Stromal cell of bone marrow (primary cell): ENCODE measurements at places on chromosomes 6 and 20.

DNA sequence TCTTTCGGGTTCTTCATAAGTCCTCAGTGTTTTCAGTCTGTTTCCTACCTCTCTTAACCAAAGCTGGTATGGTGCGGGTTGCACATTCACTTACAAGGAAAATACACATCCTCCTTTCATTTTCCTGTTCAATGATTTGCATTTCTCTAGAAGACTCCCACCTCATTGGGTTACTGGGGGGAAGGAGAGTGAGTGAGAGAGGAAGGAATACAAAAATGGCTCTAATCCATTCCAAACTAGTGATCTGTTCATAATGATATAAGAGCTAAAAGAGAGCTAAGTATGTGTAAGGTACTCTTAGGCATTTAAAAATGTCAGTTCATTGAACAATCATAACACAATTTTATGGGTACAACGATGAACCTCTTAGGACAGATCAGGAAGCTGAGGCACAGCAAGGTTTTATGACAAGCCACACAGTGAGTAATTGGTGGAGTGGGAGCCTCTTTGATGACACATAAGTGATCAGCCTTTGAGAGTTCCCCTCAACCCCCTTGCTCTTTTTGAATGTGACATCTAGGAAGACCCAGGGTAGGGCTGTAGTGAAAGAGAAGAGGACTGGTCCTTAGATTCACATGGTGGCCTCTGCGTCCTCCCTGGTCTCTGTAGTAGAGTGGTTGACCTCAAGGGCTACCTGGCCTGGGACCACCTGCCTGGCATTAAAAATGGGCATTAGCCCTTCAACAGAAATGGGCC, 328.4 kb upstream of the SOX4 start:
- no peak for DNase-seq

GRCh38 chr20:20216941-20217340, 151.0 kb upstream of the INSM1 start:
- no peak for DNase-seq

DNA sequence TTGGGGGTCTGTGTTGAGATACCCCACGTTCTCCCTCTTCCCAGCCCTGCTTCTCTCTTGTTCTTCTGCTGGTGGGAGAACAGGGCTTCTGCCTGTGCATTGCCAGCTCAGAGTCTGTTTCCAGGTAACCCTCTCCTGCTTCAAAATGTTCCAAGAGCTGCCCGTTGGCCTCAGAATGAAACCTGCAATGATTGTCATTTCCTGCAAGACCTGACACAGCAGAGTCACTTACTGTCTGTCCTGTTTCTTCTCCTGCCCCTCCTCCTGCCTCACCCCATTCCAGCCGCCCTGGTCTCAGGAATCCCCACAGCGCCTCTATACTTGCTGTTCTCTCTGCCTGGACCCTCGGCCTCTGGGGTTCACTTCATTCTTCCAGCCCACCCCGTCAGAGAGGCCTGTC, 81.4 kb upstream of the ARID1B start:
- no peak for DNase-seq

DNA sequence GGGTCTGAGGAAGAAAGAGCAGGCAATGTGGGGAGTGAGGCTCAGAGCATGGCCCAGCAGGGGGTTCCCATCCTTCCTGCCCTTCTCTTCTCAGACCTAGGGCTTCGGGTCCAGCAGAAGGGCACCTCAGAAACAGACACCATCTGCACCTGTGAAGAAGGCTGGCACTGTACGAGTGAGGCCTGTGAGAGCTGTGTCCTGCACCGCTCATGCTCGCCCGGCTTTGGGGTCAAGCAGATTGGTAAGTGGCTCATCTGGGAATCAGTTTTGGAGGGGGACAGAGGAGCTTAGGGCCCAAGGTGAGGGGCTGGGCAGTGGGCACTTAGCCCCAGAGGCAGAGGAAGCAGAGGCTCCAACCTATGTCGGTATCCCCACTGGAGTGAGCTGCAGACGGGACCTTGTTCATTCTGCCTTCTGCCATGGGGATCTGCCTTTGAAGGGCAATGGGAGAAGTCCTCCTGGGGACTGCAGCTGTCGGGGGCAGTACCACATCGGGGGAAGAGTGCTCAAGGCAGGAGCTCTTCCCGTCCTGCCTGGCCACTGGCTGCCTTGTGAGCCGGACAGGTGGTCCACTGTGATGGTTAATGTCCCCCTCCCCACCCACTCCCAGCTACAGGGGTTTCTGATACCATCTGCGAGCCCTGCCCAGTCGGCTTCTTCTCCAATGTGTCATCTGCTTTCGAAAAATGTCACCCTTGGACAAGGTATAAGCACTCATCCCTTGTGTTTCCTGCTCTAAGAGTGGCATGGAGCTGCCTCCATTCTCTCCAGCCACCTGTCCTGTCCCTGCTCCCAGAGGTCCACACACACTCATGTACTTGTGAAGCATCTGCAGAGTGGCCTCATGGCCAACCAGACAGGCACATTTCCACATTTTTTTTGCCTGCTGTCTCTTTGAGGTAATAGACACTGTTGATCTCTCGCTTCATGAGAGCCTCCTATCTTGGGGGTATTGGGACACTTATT, 4.7 kb downstream of the CD40 start:
- no peak for DNase-seq

DNA sequence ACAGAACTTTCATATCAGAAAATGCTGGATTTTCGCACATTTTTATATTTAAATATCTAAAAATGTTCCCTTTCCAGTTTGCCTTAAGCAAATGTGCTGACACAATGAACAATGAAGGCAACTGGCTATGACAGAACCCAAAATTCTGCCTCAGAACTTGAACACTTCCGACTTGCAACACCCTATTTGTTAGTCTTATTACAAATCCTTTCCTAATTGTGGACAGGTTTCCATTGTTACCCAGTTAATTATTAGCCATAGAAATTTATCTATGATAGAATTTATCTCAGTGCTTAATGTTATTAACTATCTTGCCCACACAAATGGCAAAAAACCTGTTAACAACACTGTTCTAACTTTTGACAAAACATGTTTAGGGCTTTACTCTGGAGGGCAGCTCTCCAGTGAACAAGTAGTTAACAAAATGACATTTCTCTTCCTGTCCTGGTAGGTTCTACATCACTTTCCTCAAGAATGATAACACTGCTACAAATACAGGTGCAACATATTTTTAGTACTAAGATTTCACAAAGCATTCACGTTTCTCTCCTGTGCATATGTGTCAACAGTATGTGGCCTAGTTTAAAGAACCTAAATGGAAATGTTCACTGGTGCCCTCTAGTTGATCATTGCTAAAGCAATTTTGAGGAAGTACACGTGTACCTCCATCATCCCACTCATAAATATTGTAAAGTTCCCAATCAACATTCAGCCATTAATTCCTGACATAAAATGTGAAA, 58.4 kb downstream of the HIVEP2 start:
- DNase-seq: no peak

DNA sequence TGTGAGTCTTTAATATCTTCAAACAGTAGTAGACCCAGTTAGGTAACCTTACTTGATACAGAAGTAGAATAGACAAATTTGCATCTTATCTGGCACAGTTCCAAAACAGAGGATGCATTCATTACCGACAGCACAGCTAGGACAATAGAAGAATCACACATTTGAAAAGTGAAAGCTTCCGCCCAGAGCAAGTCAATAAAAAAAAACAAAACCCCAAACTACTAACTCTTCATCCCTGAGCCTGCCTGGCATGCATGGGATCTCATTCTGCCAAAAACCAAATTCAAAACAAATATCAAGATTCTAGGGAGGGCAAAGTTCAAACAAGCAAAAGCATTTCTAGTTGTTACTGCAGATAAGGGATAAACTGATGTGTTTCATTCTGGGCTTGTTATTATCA, 235.4 kb downstream of the BTBD9 start:
- no peak for DNase-seq
